RCC 7860 (cell line): ENCODE measurements at places on chromosomes 1 and 21.

- peak; percentile 52 for DNase-seq
Observed at GRCh38 chr1:46547481-46548383, 3.7 kb downstream of the KNCN start.

DNA sequence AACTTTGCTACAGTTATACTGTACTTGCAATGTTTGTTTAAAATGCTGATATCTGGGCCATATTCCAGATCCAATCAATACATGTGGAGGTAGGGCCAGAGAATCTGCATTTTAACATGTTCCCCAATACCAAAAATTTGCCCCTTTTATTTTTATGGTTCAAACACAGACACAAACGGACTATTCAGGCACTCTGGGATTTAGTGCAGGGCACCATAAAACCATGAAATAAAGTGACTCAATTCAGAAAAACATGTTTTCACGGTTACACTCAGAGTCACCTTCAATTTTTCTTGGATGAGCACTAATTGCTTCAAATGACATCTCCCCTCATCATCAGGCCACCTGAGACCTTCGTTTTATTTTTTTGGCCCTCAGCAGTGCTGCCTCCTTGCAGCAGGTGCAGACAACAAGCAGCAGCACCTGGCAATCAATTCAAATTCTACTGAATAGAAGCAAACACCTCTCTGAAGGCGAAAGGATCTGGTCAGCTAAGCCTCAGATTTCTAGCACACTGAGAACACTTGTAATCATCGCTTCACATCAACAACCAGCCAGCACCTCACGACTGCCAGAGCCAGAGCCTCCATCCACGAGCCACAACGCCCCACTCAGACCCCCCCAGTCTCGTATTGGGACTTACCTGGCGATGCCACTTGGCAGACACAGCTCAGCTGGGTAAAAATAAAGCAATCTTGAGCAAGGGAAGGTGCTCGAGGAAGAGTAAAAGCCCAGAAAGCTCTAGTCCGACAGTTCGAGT lies 1.1 kb downstream of the ERO1B start:
- no peak for DNase-seq

DNA sequence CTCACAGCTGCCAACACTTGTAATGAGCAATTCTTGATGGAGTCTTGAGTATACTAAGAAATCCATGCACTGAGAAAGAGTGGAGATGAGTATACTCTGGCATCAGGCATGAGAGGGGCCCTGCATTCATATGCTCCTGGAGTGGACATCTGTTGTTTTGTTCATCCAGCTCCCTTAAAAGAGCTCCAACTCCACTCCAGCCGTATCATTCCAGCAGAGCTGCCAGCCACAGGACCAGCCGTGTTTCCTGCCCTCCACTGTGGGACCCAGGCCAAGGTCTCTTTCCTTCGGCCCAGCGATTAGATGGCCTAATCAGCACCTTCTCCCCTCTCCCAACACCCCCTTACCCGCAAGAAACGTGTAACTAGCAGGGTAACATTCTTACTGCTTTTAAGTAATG lies 144.5 kb downstream of the OMA1 start:
- DNase-seq = no peak

DNA sequence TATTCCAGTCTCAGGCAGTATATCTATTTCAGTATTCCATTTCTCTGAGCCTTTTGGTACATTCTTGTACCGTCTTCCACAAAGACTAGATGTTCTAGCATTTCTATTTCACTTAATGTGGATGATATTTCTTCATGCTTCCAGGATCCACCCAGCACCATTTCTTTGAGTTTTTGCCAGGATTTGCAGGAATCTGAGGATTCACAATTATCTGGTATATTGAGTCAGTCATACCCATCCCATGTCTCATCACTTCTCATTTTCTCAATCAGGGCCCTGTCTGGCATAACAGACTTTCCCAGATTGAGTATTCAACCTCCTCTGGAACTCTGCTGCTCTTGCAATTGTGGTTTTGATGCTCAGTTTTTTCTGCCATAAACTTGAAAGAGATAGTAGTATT lies 20.9 kb upstream of the COL11A1 start:
- peak; percentile 15 for DNase-seq

GRCh38 chr1:197441999-197442414 lies 174.0 kb downstream of the CRB1 start:
- no peak for DNase-seq

- no peak for DNase-seq
Observed at GRCh38 chr21:41362605-41363369, 960 bp downstream of the MX2 start.

DNA sequence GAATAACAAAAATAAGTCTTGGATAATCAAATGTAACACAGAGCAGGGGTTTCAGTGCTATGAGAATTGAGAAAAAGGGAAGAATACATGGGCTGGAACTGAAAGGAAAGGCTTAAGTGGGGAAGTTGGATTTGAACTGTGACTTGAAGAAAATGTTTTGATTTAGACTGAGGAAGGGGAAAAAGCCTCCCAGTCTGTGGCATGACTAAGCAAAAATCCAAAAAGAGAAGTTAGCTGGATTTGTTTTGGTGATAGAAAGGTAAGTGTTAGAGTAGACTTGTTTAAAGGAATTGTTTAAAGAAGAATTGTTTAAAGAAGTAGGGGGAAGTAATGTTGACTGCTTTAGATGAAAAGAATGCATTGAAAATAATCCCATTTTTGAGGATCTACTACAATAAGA lies 46.0 kb downstream of the KCNK2 start:
- no peak for DNase-seq

DNA sequence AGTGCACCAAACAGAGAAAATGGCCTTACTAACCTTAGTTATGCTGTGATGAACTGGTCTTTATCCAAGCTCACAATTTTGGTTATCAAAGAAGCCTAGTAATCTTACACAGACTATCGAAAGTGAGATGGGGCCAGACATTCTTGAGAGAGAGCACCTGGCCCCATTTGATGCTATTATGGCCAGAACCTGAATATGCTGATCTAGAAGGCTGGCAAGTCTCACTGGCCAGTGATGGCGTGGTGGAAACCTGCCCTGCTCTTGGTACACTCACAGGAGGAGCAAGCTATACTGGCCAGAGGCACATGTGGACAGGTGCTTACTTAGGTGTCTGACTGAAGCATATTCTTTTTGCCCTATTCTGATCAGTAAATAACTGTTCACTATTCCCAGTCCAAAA lies 357.8 kb upstream of the ZRANB2 start:
- DNase-seq = no peak

DNA sequence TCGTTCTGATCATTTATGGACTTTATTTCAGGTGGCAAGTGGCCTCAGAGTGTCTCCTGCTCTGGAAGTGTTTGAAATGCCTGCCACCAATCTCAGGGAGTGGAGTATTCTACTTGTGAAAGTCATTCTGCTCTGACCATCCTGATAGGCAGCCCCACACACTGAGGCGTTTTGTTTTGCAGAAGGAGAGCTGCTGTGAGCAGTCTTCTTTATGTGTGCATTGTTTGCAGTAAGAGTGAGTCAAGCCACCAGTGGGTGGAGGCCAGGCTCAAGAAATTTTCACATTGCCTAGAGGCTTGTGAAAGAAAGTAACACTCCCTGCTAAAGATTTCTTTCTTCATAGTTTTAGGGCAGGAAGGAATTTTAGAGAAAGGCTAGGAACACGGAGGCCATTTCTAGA lies 204.4 kb downstream of the SLC35F3 start:
- no peak for DNase-seq

GRCh38 chr1:242824435-242824834 lies 299.9 kb upstream of the PLD5 start:
- DNase-seq = peak; percentile 49

GRCh38 chr1:40462956-40463590 lies 12.8 kb downstream of the ZFP69B start:
- DNase-seq = no peak

DNA sequence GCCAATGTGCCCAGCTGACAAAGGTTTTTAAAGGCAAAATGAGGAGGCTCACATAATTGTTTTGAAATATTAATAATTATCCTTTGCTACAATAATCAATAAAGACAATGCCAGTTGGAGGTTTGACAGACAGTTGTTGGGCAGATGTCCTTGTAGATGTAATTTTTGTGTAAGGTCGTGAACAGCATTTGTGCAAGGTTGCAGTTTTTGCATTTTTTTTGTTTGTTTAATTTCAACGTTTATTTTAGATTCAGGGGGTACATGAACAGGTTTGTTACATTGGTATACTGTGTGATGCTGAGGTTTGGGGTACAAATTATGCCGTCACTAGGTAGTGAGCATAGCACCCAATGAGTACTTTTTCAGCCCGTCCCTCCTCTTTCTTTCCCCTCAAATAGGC lies 9.3 kb downstream of the MPZ start:
- no peak for DNase-seq

- DNase-seq = no peak
Observed at GRCh38 chr21:27741736-27742135, 774.8 kb upstream of the ADAMTS5 start.
